ENCODE measurements at places on chromosomes 6 and 20.

- DNase-seq: peak; percentile 62
Measured at GRCh38 chr6:159701413-159701999, 8.5 kb upstream of the SOD2 start.

GRCh38 chr6:166862978-166863530 lies 93.3 kb downstream of the RNASET2 start:
- DNase-seq: no peak

GRCh38 chr20:51143652-51144051 lies 120.7 kb upstream of the KCNG1 start:
- DNase-seq: no peak

DNA sequence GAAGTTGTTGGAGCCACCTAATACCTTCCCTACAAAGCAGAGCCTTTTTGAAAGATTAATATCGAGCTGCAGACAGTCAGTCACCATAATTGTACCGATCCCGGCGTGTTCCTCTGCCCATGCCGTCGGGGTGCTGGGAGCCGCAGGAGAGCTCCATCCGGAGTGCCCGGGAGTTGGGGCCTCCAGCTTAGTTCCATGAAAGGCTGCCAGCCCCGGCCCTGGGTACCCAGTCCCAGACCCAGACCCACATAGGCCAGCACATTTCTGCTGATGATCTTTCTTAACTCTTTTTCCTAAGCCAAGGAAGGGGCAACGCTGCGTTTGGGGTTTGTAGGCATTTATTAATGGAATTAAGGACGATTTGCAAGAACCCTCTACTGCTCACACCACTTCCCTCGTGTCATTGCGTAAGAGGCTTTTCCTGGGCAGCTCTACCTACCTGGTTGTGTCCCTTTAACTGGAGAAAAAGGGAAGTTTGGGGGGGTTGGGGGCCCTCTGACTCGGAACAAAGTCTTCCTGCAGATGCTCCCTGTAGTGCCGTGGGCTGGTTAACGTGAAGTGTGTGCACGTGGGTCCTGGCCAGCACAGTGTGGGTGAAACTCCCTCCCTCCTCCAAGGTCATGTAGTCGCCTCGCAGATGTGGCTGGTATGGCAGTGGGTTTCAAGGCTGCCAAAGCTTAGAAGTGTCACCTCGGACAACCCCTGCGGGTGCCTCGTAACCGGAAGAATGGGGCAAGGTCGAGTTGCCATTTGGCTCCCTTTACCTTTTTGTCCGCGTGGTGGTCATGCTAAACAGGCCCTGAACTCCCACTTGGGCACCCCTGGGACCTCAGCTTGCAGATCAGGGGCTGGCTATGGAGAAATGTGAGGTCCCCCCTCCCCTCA lies 54.3 kb upstream of the APCDD1L start:
- no peak for DNase-seq

Measured in dermis blood vessel endothelial cell (primary cell).